ENCODE measurements at places on chromosomes 12 and 14.
A peak's percentile ranks its signal among the peaks of the same experiment; 100 is the strongest.

- H3K27me3 ChIP-seq, result no peaks in the 10 kb centered on the region
- no peaks in the 10 kb centered on the region for H3K36me3 ChIP-seq
- peaks cover 2% of the 10 kb centered on the region for H3K4me1 ChIP-seq
- H3K4me3 ChIP-seq, result no peak overlapping the region
- H3K27ac ChIP-seq, result no peak overlapping the region
Observed at GRCh38 chr12:62847709-62848108, 87.2 kb downstream of the PPM1H start.

DNA sequence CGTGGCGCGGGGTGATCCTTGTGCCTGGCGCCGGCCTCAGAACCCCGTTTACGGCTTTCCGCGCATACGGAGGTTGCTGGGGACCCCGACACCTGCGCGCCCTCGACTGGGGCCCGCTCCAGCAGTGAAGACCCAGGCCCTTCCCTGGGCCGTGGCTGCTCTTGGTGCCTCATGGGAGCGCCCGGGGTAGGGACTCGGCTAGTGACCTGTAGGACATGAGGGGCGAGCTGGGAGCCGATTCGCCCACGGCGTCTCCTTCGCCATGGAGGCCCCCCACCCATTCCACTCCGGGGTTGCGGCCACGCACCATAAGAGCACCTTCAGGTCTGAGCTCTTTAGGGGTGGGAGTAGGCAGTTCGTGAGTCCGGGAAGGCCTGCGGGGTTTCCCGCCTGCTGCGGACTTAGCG is 14.2 kb upstream of the PAX9 start:
- H3K4me3 ChIP-seq, result peak overlapping the region; percentile 9
- peaks cover 1% of the 10 kb centered on the region for H3K27me3 ChIP-seq
- peak; percentile 77 for DNase-seq
- H3K4me1 ChIP-seq, result no peaks in the 10 kb centered on the region

DNA sequence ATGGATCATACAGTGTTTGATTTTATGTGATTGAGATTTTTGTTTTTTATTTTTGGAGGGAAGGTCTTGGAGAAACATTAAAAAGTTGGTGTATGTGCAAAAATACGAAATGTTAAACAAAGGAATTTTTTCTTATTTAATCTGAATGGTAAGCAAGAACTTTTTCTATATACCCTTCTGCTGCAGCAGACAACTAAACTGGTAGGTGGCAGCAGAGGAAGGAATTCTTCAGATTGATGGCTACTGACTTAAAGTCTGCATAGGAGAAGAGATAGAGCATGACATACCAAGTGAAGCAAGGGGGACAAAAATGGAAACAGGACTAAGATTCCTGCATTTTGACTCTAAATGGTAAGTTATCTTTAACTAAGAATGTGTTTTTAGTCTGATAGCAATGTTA is 42.0 kb upstream of the A2ML1 start:
- no peak overlapping the region for H3K4me3 ChIP-seq
- no peak for DNase-seq
- no peak overlapping the region for H3K27ac ChIP-seq
- no peaks in the 10 kb centered on the region for H3K36me3 ChIP-seq

DNA sequence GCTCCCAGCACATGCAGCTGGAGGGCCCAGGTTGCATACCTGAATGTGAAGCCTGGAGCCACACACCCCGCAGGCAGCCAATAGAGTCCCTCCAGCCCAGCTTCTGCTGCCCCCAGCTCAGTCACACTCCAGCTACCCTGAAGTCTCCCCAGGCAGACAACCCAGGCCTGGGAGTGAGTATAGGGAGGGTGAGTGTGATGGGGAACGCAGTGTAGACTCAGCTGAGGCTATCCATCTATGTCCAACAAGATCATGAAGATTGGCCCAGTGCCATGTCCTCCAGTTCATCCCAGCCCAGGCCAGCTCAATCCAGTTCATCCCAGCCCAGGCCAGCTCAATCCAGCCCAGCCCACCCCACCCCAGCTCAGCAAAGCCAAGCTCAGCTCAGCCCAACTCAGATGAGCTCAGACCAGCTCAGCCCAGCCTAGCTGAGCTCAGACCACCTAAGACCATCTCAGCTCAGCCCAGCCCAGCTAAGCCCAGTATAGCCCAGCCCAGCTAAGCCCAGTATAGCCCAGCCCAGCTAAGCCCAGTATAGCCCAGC is 330.4 kb downstream of the TMEM121 start:
- H3K4me1 ChIP-seq, result no peaks in the 10 kb centered on the region
- no peak for DNase-seq
- no peak overlapping the region for H3K4me3 ChIP-seq
- no peak overlapping the region for H3K27ac ChIP-seq
- H3K27me3 ChIP-seq, result no peaks in the 10 kb centered on the region
- no peaks in the 10 kb centered on the region for H3K36me3 ChIP-seq

DNA sequence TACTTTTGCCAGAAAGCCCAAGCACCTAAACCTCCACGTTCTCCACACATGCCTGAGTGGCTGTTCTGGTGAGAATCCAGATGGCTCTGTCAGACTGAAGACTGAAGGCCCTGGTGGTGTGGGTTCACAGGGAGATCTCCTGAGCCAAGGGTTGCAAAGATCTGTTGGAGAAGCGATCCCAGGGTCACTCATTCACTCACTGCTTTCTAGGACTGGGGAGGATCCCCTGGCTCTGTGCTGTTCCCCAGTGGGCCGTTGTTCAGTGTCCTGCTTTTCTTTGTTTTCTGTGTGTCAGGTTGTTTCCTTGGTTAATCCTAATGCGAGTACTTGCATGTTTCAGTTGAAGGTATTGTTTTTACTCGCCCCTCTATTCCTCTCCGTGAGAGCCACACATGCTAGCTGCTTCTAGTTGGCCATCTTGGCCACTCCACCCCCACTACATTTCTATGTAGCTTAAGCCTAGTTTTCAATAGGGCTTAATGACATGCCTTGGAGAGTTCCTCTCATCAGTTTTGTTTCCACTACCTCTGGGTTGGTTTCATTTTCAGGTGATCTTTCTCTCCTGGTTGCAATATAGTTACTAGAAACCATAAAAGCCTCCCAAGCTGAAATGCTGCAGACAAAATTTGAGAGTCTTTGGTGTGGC is 144.5 kb upstream of the SLC38A2 start:
- peaks cover 6% of the 10 kb centered on the region for H3K4me1 ChIP-seq
- H3K36me3 ChIP-seq, result no peaks in the 10 kb centered on the region
- no peak overlapping the region for H3K27ac ChIP-seq
- H3K4me3 ChIP-seq, result no peak overlapping the region
- no peaks in the 10 kb centered on the region for H3K27me3 ChIP-seq
- DNase-seq, result peak; percentile 25
